Dermis blood vessel endothelial cell (primary cell): ENCODE measurements at places on chromosomes 2 and 18. TPM values are rescaled to one million over a fixed set of nuclear protein-coding genes. Genes with fewer than 3 reads are reported as not detected.

Gene MC5R
- total RNA-seq: not detected in 2 replicates

Gene FBXO41
- total RNA-seq: 0.19 and 0.34 TPM in 2 replicates

Gene FAM124B
- 139 and 228 TPM in 2 replicates for total RNA-seq

Gene SMIM21
- total RNA-seq: not detected in 2 replicates

Gene TTN
- total RNA-seq: 1.5 and 1.8 TPM in 2 replicates

Gene AMER3
- total RNA-seq: not detected in 2 replicates

Gene UGT1A9
- under 0.01 and 0.05 TPM in 2 replicates for total RNA-seq

Gene CRYBA2
- total RNA-seq: not detected in 2 replicates

Gene EPB41L3
- 38.1 and 42.1 TPM in 2 replicates for total RNA-seq

Gene BARD1
- total RNA-seq: 20.4 and 21.1 TPM in 2 replicates

Gene TUBA3D
- total RNA-seq: not detected in 2 replicates

Gene MRPS9
- total RNA-seq: 21.4 and 35.1 TPM in 2 replicates

- peak; percentile 78 for DNase-seq
Observed at GRCh38 chr2:190881598-190882410, 1.2 kb downstream of the GLS start.

DNA sequence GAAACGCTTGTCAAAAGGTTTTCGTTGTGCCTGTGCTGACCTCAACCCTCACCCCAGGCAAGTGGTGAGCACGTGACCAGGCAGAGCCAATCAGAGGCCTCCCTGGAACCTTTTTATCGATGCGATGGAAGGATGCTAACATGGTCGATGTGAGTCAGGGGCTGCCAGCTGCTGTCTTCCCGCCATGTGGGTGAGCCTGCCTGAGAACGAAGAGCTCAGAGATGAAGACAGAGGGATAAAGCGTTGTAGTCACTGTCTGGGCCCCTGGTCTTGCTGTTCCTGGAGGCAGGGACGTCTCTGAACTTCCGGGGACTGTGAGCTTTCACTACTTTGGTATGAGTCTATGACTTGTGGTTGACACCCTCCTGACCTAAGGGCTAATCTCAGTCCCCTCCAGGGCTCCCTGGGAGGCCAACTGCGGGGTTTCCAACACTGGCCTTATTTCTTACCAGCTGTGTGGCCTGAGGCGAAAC is 18.6 kb downstream of the DNMT3A start:
- DNase-seq: no peak

GRCh38 chr2:176118601-176119339 is 2.2 kb downstream of the HOXD10 start:
- peak; percentile 92 for DNase-seq

GRCh38 chr2:84515788-84516187 is 510 bp upstream of the DNAH6 start:
- DNase-seq: no peak

- DNase-seq: no peak
Observed at GRCh38 chr2:240926516-240927389, 20.6 kb downstream of the CROCC2 start.

DNA sequence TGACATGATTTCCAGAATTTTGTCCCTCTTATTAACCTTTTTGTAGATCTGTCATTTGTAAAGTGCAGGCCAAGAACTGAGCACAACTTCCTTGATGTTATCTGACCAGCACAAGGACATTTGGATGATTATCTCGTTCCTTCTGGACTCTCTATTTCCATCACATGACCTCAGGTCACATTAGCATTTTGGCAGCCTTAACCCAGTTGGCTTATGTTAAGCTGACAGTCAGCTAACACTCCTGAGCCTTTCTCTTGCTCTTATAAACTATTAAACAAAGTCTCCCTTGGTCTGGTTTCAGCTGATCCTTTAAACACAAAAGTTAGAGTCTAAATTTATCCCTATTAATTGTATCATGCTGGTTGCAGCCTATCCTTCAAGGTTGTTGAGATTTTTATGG is 167.2 kb upstream of the RBBP8 start:
- DNase-seq: no peak

GRCh38 chr2:138190999-138191398 is 226.7 kb downstream of the HNMT start:
- DNase-seq: no peak

DNA sequence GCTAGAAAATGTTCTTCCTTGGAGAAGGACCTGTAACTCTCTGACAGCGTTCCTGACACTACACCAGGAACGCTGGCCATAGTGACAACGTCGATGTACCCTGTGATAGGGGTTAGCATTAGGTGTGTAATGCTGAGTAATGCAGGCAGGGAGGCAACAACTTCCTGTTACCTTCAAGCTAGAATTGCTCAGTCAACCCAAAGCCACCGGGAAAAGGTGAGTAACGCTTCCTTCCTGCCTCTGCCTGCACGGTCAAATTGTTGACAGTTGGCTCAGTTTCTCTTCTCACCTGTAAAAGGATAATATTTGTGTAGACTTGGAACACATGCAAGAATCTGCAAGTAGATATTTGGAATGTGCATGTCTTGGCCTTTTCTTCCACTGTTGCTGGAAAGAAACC is 12.7 kb downstream of the FAM110C start:
- peak; percentile 1 for DNase-seq

- DNase-seq: no peak
Observed at GRCh38 chr2:222205136-222205535, 93.7 kb downstream of the PAX3 start.

- no peak for DNase-seq
Observed at GRCh38 chr2:191187105-191187829, 36.5 kb upstream of the STAT4 start.

DNA sequence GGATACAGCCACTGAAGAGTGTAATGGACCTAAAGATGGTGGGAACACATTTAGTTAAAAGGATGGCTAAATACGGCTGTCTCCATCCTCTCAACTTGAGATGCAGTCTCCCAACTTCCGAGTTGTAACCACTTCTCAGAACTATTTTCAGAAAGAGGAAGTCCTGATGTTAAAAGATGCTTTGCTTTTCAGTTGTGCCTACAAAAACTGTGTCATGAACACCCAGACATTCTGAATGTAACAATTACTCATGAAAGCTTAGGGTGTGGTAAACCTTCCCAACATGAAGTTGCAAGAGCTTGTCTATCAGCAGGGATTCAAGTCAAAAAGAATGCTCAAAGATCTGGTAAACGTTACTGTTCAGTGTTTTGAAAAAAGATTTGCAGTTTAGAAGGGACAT is 147.9 kb downstream of the DOCK10 start:
- DNase-seq: no peak

DNA sequence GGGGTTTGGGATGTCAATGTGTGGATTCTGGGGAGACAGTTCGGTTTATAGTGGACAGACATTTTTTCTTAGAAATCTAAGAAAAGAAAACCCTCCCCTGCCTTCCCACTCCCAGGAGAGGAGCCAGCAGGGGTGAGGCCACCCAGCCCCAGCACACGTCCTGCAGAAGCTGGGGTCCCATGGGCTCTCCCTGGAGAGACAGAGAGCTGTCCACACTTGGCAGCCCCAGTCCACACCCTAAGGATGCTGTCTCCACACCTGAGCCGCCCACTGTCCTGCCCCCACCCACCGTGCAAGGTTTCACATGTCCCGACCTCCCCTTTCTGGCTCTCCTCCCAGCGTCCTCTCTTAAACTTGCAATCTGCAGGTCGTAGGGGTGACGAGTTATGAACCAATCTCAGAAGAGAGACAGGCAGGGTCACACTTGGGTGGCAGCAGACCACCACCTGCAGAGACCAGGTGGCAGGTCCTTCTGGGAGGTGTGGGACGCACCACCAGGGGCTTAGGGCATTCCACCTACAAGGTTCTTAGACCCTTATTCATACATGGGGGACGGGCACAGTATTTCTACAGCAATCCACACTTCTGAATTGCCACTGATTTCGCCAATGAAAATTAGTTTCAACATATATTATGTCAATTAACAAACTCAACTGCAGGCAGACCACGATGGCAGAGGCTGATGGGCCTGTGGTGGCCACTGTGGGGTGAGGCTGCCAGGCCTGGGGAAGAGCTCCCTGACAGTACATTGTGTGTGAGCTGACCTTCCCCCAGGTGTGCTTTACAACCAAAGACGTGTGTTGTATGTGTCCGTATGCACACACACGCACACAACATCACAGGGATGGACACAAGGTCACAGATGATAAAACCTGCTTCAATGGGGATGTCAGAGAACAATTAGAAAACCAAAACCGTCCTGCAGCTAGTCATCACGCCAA is 158.5 kb downstream of the TPO start:
- DNase-seq: no peak

- DNase-seq: no peak
Observed at GRCh38 chr2:103009871-103010270, 248.0 kb downstream of the TMEM182 start.

DNA sequence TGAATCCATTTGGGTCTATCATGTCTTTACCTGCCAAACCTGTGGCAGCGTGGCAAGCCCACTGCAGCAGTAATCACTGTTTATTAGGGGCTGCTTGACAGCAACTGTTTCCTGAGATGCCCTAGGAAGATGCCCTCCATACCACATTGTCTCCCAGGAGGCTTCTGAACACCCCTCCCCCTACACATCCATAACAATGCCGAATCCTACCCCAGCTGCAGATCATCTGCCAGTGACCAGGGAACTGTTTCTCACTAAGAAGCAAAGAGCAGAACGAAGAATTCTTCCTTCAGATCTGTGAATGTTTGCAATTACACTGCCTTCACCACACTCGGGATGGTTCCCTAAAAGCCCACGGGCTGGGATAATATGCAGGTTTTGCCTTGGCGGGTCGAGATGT is 127.8 kb downstream of the VIT start:
- DNase-seq: no peak

DNA sequence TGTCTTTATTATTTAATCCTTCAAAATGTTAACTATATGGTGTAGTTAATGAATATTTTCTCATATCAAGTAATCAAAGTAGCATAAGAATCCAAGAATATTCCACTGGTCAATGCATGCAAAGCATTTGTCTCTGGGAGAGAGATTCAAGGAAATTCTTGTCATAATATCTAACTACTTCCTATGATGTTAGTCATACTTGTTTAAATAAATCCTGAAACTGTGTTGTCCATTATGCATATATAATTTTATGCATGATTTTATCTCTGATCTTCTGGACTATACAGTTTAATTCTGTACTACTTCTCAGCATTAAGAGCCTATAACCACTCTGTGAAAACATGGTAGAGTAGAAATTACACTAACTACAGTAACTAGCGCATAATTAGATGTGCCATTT is 388.3 kb downstream of the NR4A2 start:
- DNase-seq: no peak

DNA sequence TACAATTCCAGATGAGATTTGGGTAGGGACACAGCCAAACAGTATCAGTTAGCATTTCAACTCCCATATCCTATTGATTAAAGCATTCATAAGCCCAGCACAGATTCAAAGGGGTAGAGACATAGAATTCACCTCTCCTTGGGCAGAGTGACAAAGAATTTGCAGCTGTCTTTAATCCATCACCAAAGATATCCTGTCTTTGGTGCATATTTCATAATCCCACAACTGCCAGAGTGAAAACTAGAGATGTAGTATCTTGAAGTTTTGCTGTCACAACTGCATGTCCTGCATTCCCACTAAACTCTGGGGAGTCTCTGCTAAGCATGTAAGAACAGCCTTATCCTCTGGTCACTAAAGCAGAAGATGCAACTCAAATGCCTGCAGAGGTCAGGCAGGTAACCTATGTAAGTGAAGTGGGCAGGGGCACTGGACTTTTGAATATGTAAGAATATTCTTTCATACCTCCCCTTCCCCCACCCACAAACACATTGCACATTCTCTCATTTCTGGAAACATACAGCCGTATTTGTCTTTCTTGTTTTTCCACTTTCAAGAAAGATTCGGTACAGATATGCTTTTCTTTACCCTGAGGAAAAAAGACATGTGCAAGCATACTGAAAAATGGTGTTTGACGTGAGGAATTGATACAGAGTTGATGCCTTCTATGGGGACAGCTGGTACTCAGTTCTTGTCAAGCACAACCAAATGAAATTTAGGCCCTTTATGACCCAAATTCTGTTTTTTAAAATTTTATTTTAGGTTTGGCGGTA is 283.1 kb downstream of the SP3 start:
- DNase-seq: no peak

GRCh38 chr2:165796819-165797530 is 2.9 kb upstream of the GALNT3 start:
- no peak for DNase-seq

DNA sequence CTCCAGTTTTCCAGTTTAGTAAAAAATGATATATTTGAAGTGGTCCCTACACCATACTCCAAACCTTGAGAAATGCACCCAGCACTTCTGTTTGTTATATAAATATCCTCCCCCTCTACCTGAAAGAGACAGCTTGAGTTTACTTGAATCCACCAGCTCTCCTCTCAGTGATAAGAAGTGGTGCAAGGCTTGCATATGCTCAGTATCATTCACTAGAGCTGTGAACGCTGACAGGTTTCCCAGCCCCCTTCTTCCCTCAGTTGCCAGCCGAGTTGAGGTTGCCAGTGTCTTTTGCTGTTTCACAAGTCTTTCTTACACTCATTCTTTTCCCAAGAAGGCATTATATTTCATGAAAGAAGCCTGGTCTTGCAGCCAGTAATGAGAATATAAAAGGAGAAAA is 880.0 kb downstream of the LRRTM4 start:
- no peak for DNase-seq

DNA sequence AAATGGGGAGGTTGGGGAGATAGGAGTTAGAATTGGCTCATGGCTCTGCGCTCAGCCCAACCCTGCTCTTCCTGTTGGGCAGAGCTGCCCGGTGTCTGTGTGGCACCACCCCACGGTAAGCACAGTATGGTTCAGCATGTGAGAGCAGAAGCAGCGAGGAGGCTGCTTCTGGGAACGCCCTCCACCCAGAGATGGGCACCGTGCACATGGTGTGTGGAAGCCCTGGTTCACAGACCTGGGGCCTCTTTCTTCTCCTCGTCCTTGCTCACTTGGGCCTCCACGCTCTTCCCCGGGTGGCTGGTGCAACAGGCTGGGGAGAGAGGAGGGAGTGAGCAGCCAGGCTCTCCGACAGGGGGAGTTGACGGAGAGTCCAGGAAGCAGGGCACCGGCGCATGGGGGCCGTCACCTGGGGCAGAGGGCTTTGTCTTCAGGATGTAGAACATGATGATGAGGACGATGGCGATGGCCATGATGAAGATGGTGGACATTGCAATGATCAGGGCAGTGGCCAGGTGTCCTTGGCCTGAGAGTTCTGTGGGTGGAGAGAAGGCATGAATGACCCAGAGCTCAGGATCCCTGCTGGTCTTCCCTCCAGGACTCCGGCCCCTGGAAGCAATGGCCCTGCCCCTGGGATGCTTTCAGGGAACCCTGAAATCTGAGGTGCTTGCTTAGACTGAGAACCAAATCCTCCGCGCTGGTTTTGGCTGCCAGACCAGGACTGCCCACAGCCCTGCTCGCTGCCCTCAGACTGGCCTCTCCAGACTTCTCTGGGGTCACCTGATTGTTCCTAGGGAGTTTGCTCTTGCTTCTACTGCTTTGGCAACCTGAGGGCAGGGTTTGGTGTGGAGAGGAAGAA is 78.3 kb downstream of the EDAR start:
- peak; percentile 15 for DNase-seq
